ENCODE measurements at places on chromosomes 4 and X.

DNA sequence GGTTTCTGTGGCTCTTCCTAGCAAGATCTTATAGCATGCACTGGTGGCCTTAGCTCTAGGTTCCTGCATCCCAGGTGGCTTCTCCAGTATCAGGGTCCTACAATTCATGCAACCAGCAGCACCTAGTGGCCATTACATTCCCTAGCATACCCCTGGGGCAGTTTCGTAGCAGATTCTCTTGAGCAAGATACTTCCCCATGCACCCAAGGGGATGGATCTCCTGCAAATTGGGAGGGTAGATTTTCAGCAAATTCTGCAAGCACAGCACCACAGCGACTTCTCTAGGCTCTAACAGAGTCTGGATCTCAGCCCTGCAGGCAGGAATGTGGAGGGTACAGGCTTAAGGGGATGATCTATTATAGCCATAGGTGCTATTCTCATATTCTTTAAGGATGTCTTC is 13.1 kb upstream of the SLC9B1 start:
- DNase-seq = peak; percentile 12

DNA sequence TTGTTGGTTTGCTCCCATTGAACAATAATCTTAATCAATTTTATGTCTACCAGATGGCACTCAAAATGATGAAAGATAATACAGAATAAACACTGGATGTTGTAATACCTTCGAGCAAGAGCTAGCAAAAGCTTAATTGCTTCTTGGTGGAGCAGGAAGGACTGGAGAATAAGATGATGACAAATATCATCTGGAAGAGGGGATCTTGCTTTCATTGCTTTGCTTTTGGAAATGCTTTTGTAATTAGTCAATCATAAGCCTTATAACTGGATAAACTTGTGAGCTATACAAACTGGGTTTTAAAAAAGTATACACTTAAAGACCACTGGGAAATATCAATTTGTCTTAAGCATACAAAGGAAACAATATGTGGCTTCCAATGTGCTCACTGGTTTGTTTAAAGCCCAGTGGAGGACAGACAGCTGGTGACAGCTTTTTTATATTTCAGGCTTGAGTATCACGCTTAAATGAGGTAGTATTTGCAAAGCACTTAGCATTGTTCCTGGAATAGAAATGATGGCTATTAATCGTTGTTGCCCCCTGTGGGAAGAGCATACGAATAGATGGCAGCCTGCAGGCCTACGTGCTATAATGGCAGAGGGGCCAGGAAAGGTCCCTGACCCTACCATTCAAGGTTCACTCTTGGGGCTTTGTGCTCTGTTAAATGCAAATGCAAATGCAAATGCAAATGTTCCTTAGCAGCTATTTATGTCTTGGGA is 61.2 kb downstream of the TMEM150C start:
- no peak for DNase-seq

- DNase-seq = no peak
Observed at GRCh38 chr4:179124957-179125356, 1682.7 kb upstream of the AGA start.

- DNase-seq = no peak
Observed at GRCh38 chr4:37715889-37716402, 29.8 kb upstream of the RELL1 start.

- DNase-seq = peak; percentile 15
Observed at GRCh38 chrX:147550217-147550616, 361.5 kb upstream of the FMR1 start.

DNA sequence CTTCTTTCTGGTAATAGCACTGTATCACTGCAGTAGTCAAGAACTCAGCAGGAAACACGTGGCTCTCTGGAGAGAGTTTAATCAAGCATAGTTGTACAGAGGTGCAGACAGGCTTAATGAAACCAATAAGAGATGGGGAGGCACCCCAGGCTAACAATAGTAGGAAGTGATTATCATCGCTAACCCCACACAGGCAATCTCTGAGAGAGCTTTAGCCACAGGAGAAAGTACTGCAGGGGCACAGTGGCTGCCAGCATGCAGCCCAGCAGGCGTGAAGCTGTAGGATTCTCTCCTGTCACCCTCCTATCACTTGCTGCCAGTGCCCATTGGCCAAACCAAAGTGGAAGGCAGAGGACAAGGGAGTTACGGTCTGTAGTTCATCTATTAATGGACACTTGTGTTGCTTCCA is 450.0 kb upstream of the RASGEF1B start:
- peak; percentile 16 for DNase-seq

- no peak for DNase-seq
Observed at GRCh38 chr4:120540625-120541024, 381.9 kb downstream of the PRDM5 start.

GRCh38 chr4:159188646-159189045 is 85.8 kb downstream of the RAPGEF2 start:
- DNase-seq = no peak

- no peak for DNase-seq
Observed at GRCh38 chr4:15688051-15688450, 6.4 kb downstream of the FAM200B start.

DNA sequence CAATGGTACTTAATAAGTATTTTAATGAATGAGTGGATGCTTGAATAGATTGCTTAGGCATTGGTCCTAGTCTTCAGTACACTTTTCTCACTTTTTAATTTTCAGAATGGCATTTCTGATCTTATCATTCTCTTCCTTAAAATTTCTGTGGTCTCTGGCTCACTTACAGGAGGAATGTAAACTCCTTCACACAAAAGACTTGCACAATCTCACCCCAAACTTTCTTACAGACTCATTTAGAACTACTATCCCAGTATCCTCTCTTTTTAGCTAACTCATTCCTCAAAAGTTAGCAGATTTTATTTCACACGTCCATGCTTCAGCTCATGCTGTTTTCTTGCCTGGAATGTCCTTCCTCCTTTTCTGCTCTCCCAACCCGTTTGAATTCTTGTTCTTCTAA is 350.1 kb downstream of the GRXCR1 start:
- no peak for DNase-seq

DNA sequence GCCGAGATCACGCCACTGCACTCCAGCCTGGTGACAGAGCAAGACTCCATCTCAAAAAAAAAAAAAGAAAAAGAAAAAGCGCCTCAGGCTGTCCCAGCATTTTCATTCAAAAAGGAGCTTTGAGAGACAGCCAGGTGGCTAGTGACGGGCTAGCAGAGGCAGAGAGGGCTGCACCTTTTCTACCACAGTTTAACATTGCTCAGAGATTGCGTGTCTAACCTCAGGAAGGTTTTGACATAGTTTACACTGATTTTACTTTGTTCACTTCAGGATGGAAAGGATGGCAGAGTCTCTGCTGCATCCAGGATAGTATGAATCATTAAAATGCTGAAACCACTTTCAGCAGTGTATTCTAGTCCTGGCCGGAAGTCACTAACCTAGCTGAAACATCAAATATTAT is 28.1 kb downstream of the ZFP42 start:
- DNase-seq = no peak

GRCh38 chr4:188435381-188435780 is 296.1 kb downstream of the TRIML1 start:
- no peak for DNase-seq

DNA sequence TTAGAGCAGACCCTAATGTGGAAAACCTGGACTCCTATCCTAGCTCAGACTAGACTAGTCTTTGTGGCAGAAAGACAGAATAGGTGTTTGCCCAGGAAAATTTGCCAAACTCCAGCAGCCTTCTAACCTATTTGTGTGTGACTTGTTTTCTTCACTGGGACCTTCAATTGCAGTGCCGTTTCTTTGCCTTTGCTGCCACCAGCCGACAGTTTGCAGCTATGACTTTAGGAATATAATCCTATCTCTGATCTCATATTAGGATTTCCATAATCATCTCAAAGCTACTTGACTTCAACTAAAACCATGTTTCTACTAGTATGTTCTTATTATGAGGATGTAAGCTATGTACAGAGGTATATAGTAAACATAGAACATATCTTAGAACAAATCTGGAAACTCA is 60.2 kb upstream of the PGAM4 start:
- DNase-seq = peak; percentile 15

All from kidney (tissue), 22 donors.